ENCODE measurements at places on chromosomes 6 and 20.

DNA sequence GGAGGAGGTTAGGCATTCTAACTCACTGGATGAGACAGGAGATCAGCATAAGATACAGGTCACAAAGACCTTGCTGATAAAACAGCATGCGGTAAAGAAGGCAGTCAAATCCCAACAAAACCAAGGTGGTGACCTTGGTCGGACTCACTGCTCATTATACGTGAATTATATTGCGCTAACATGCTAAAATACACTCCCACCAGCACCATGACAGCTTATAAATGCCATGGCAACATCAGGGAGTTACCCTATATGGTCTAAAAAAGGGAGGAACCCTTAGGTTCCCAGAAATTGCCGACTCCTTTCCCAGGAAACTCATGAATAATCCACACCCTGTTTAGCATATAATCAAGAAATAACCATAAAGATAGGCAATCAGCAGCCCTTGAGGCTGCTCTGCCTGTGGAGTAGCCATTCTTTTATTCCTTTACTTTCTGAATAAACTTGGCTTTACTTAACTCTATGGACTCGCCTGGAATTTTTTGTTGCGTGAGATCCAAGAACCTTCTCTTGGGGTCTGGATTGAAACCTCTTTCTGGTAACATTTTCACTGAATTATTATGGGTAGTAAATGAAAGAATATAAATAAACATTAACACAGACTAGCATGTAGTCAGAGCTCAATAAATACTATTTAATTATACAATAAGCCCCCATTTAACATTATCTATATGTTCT is 3.0 kb upstream of the LAMA4 start:
- no peak for DNase-seq

DNA sequence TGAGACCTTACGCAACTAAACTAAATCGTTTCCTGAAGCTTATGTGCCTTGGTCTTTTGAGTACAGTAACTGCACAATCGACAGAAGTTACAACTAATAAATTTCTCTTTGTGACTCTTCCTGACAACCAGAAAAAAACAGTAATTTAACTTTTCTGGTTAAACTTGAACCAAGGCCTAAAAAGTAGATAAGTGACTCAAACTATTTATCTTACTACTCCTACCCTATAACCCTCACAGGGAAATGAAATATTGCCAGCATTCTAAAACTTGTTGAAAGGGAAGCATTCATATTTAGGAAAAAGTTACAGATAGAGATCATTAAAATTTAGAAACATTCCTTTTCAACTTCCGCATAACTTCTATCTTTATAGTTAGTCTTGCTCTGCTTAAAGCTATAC is 1034.4 kb downstream of the EYS start:
- no peak for DNase-seq

- no peak for DNase-seq
These were observed 20.2 kb downstream of the VPS52 start for GRCh38 chr6:33251395-33252012.

DNA sequence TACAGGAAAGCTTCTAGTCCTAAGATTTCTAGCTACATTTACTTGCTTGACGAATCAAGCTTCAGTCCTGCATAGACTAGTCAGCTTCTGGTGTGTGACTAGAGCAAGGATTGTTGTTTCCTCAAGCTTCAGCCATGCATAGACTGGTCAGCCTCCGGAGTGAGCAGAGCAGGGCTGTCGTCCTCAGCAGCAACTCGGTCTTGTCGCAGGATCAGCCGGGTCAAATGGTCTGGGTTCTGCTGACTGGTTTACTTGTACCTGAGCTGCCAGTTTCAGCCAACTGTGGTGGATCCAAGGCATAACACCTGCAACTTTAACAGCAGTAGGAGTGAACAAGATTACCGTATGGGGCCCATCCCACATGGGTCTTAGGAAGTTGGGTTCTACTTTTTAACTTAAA is 10.8 kb upstream of the GMPR start:
- DNase-seq: no peak

GRCh38 chr6:144879436-144879835 is 594.3 kb downstream of the UTRN start:
- DNase-seq: no peak

- no peak for DNase-seq
These were observed 7.1 kb downstream of the TDP2 start for GRCh38 chr6:24659561-24659960.

GRCh38 chr6:106163966-106164877 is 78.1 kb downstream of the PRDM1 start:
- peak; percentile 49 for DNase-seq

GRCh38 chr20:57526087-57526884 is 1.3 kb upstream of the CTCFL start:
- no peak for DNase-seq

- DNase-seq: no peak
These were observed 1532.7 kb downstream of the HACE1 start for GRCh38 chr6:103326760-103327757.

All from activated CD8-positive, alpha-beta memory T cell treated with anti-CD3 and anti-CD28 coated beads for 48 hours (primary cell).